ENCODE measurements at places on chromosomes 4 and X. TPM values are rescaled to one million over a fixed set of nuclear protein-coding genes. Genes with fewer than 3 reads are reported as not detected.

RNF128 gene
- total RNA-seq = 0.17 TPM

CENPVL1 gene
- not detected for total RNA-seq

PPP4R3C gene
- total RNA-seq = not detected

F8A3 gene
- 2.7 TPM for total RNA-seq

ADGRG2 gene
- not detected for total RNA-seq

BST1 gene
- 49.0 TPM for total RNA-seq

GRIA3 gene
- total RNA-seq = not detected

CXCL6 gene
- total RNA-seq = 0.37 TPM
